GM18507 (cell line): ENCODE measurements at places on chromosomes 11 and 22.

GRCh38 chr22:42544686-42545085, 9.1 kb upstream of the SERHL2 start:
- no peak for DNase-seq

DNA sequence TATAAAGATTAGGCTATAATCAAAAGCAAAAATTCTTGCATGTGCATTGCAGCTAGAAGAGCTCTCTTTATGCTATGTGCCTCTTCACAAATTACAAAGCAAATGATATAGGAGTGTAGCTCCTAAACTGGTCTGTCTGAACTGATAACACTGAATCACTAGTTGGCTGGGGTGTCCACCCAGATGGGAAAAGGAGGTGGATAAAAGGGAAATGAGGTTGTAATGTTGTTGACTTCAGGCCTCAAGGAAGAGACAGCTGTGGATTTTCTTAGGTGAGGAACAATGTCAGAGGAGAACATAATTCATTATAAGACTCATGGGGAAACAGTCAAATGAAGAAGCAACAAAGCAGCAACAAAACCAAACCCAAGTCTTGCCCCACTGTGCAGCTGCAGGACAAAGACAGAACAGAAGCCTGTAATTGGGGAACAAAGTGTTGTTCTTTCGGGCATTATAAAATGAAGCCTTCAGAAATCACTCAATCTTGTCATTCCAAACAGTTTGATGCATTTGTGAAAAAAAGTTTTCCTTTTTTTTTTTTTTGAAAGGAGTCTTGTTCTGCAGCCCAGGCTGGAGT, 130.1 kb upstream of the DDI1 start:
- DNase-seq: no peak

- no peak for DNase-seq
These were observed 48.9 kb upstream of the TBCEL start for GRCh38 chr11:120974965-120975364.

GRCh38 chr11:96049426-96049825, 125.5 kb upstream of the MTMR2 start:
- no peak for DNase-seq

- DNase-seq: no peak
These were observed 67.2 kb downstream of the C11orf91 start for GRCh38 chr11:33633251-33634003.

GRCh38 chr11:72724851-72725723, 27.1 kb downstream of the ARAP1 start:
- no peak for DNase-seq

GRCh38 chr22:22703715-22704114, 59.3 kb downstream of the GGTLC2 start:
- DNase-seq: no peak

GRCh38 chr11:128420265-128420664, 167.1 kb downstream of the ETS1 start:
- DNase-seq: no peak

DNA sequence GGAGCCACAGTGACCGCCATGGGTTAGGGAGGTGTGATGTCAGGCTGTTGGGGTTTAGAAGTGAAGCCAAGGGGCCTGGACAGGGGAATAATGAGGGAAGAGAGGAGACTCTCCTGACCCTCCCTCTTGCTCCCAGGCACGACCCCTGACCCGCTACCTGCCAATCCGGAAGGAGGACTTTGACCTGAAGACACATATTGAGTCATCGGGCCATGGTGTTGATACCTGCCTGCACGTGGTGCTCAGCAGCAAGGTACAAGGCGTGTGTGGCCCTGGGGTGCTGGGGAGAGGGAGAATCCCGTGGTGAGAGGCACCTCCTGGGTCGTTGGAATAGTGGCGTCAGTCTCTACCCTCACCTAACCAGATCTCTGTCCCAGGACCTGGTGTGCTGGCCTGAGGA, 29.5 kb downstream of the TREH start:
- DNase-seq: no peak

GRCh38 chr11:118924591-118925585, 838 bp downstream of the BCL9L start:
- no peak for DNase-seq

- DNase-seq: no peak
These were observed 13.0 kb upstream of the CKAP5 start for GRCh38 chr11:46858920-46859546.

DNA sequence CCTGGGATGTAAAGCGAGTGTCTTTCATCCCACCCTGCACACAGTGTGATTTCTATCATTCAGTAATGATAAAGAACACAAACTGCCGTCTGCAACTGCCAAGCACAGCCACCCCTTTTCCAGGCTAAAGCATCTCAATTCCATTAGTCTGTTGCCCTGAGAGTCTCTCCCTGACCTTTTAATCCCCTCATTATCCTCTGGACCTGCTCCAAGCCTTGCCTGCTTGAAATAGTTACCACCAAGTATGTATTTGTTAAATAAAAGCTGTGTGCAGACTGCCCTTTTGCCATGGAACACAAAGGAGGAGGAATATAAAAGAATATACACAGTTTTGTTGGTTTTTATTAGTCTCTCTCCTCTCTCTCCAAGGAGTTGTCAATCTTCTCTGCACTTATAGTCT, 13.0 kb downstream of the GRAP2 start:
- no peak for DNase-seq

DNA sequence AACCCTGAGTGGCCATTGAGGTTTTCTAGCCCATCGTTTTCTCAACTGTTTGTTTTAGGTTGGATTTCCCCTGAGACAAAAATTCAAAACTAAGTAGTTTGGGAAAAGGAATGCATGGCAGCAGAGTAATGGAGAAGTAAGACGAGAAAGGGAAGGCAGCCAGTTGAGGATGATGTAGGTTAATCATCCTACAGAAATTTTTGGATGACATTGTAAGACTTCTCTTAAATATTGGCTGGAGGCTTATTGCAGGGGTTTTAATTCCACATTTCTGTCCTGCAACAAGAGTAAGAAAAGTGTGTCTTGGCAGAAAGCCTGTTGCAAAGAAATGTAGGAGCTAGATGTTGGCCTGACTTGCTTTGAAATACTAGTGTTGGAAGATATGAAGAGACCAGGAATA, 308.8 kb downstream of the LUZP2 start:
- no peak for DNase-seq

DNA sequence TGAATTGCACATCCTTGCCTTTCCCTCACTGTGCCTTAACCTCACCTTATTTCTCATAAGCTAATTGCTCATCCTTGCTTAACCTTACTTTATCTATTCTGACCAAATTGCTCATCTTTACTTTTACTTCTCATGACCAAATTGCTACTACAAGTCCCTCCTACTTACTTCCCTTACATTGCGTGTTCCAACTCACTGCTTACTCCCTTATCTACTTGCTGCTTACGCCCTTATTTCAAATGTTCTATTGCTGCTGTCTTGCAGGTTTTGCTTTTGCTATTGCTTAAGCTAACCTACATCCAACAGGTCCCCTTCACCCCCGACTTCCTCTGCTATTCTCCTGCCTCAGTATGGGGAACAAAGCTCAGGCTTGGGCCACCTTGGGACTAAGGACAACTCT, 8.0 kb downstream of the OR8B2 start:
- DNase-seq: no peak

DNA sequence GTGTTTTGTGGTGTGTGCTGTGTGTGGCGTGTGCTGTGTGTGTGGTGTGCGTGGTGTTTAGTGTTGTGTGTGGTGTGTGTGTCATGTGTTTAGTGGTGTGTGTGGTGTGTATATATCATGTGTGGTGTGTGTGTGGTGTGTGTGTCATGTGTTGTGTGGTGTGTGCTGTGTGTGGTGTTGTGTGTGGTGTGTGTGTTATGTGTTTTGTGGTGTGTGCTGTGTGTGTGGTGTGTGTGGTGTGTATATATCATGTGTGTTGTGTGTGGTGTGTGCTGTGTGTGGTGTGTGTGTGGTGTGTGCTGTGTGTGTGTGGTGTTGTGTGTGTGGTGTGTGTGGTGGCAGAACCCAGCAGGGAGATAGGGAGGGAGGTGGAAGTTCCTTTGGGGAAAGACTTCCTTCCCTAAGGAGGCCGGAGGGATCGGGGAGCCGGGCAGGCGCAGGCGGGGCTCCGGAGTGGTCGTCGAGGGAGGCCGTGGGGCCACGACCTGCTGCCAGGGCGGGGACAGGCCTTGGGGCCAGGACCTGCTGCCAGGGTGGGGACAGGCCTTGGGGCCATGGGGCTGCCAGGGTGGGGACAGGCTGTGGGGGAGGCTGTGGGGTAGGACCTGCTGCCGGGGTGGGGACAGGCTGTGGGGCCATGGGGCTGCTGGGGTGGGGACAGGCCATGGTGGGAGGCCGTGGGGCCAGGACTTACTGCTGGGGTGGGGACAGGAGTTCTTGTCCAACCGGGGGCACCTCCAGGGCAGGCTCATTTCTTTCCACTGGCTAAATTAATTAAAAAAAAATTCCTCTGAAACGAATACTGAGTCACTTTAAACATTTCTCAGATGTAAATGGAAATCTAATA, 15.2 kb downstream of the PIM3 start:
- no peak for DNase-seq

DNA sequence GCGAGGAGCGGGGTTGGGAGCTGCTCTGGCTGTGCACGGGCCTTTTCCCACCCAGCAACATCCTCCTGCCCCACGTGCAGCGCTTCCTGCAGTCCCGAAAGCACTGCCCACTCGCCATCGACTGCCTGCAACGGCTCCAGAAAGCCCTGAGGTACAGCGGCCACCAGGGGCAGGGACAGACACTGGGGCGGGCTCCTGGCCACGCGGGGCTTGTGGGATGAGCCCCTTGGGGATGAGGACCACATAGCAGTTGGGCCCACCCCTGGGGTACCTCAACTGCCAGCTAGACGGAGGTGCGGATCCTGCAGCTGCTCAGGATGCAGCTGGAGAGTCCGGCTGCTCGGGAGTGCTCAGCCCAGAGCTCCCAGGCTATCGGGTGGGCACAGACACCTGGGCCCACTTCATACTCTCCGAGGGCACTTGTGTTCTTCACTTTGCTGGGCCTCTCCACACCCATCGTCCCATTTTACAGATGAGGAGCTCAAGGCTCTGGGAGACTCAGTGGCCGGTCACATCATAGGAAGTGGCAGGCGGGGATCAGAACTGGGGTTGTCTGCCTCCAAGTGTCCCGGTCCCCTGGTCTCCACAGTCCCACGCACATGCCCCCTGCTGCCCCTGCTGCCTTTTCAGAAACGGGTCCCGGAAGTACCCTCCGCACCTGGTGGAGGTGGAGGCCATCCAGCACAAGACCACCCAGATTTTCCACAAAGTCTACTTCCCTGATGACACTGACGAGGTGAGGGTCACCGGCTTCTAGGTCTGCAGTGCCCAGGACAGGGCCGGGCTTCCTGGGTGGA, 77.6 kb downstream of the MYO7A start:
- no peak for DNase-seq

DNA sequence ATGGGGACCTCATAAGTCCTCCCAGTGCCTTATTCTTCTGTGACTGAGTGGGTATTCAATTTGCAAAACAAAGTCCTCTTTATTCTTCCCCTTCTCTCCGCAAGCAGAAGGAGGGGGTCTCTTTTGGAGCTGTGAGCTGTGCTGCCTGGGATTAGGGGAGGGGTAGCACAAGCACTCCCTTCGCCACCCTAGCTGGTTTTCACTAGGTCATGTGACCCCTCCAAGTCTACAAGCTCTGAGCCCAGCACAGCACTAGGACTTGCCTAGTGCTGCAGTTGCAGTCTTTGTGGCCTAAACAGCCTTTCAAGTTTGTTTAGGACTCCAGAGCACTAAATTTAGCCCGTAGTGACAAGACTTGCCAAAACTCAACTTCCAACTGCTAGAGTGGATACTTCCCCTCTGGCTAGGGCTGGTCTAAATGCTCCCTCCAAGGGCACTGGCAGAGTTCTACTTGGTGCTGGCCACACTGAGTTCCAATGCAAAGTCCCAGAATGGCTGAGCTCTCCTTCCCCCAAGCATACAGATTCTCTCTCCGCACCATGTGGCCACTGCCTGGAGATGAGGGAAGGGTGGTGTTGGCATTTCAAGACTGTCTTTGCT, 25.4 kb downstream of the TAF1D start:
- DNase-seq: no peak

GRCh38 chr22:36212901-36213300, 11.3 kb upstream of the APOL4 start:
- no peak for DNase-seq

- DNase-seq: no peak
These were observed at the start of gene MS4A15 for GRCh38 chr11:60756307-60757032. MS4A15 (plus strand) TSS chr11:60756867; CDS start chr11:60763734, 6,867 bp downstream.
